ENCODE measurements at places on chromosomes 1 and 21. TPM values are rescaled to one million over a fixed set of nuclear protein-coding genes. Genes with fewer than 3 reads are reported as not detected.

Gene LRRC8D
- total RNA-seq = 33.2 TPM

Gene SAMSN1
- not detected for total RNA-seq

Gene CFHR1
- not detected for total RNA-seq

Gene AADACL3
- total RNA-seq = not detected

Gene WDR64
- not detected for total RNA-seq
